ENCODE measurements at places on chromosomes 2 and 18.
A peak's percentile ranks its signal among the peaks of the same experiment; 100 is the strongest.

GRCh38 chr2:231932985-231933915 lies 7.1 kb upstream of the NPPC start:
- no peak for DNase-seq

- no peak for DNase-seq
These were observed 94.4 kb downstream of the FANCL start for GRCh38 chr2:58146707-58147106.

GRCh38 chr2:169042856-169043255 lies 11.7 kb upstream of the ABCB11 start:
- DNase-seq = no peak

GRCh38 chr2:45713136-45713535 lies 61.7 kb downstream of the PRKCE start:
- no peak for DNase-seq

- peak; percentile 44 for DNase-seq
These were observed 80.7 kb upstream of the LDLRAD4 start for GRCh38 chr18:13137670-13138419.

DNA sequence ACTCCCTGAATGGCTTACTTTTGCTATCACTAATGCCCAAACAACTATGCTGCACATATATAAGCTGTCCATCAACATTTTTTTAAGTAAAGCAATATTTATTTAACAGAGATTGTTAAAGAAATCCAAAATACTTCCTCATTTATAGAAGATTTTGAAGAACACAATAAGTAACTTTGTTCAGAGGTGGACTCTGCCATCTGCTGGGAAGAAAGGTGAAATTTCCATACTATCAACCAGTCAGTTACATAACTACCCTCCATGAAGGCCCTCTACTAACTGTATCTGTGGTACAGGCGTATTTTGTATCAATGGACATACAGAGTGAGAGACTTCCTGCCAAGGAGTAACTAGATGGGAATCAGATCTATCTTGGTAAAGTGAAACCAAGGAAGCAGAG lies 106.0 kb downstream of the DTNB start:
- DNase-seq = no peak

- DNase-seq = no peak
These were observed 43.9 kb upstream of the RAPH1 start for GRCh38 chr2:203578759-203579643.

GRCh38 chr2:24075259-24075658 lies 867 bp downstream of the SF3B6 start:
- DNase-seq = no peak
